ENCODE measurements at places on chromosomes 7 and 10.

DNA sequence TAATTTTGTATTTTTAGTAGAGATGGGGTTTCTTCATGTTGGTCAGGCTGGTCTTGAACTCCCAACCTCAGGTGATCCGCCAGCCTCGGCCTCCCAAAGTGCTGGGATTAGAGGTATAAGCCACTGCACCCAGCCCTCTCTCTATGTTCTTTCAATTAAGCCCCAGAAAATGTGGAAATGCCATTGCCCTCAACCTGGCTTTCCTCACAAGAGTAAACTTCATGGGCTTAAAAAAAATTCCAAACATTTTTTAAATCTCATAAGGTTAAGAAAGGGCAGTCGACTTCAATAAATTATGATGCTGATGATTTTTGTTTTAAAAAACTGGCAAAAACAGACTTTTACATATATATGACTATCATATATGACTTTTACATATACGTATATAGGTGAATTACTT lies 107.6 kb downstream of the TES start:
- no peak overlapping the region for H3K27ac ChIP-seq
- no peaks in the 10 kb centered on the region for H3K4me1 ChIP-seq
- no peak overlapping the region for H3K4me3 ChIP-seq
- H3K27me3 ChIP-seq: no peaks in the 10 kb centered on the region
- no peak for DNase-seq

DNA sequence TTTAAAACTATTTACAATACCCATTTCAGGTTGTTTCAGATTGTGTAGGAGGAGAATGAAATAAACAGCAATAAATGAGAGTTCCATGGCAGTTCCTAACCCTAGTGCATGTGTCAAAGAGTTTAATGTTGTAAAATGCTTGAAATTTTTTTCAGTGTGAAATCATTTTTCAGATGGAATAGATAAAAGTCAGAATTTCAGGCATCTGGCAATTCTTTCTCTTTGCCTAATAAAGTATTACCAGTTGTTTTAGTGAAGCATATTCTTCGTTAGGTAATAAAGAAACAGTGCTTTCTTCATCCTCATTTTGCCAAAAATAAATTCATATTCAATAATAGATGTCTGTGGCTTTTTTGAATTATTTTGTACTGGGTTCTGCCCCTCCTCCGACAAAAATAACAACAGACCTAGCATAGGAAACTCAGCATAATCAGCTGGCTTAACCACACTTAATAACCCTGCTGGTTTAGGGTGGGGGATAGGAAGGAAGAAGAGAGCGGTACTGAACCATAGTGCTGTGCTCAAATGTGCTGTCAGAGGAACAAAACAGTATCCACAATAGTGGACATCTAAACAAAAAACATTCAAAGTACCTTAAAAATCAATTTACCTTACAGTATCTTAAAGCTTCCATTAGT lies 39.1 kb downstream of the MINDY3 start:
- H3K4me3 ChIP-seq: no peak overlapping the region
- DNase-seq: no peak
- H3K27ac ChIP-seq: no peak overlapping the region

- H3K27me3 ChIP-seq: no peaks in the 10 kb centered on the region
- DNase-seq: peak; percentile 30
- no peaks in the 10 kb centered on the region for H3K36me3 ChIP-seq
- no peak overlapping the region for H3K27ac ChIP-seq
These were observed 204.1 kb downstream of the EBF3 start for GRCh38 chr10:129760003-129760315.

DNA sequence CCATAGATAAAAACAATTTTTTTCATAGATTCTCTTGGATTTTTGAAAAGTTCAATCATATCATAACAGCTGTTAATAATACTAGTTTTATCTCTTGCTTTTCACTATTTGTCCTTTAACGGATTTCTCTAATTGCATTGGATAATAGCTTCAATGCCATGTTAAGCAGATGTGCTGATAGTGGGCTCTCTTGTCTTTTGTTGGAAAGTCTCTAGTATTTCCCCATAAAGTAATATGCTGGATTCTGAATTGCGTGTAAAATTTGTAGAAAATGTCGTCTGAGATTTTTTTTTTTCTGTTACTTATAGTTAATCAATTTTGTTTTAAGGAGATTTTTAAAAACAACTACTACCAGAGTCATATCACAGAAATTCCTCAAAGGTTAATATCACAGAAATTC lies 53.3 kb downstream of the TFPI2 start:
- no peak overlapping the region for H3K4me3 ChIP-seq
- H3K27ac ChIP-seq: no peak overlapping the region
- H3K4me1 ChIP-seq: no peaks in the 10 kb centered on the region

- H3K4me1 ChIP-seq: peaks cover 6% of the 10 kb centered on the region
- H3K36me3 ChIP-seq: no peaks in the 10 kb centered on the region
- H3K27ac ChIP-seq: no peak overlapping the region
- no peak overlapping the region for H3K4me3 ChIP-seq
These were observed 105.1 kb downstream of the FAM107B start for GRCh38 chr10:14669576-14669975.

GRCh38 chr7:128831994-128832879 lies 2.0 kb downstream of the FLNC start:
- peaks cover 3% of the 10 kb centered on the region for H3K4me1 ChIP-seq
- peaks cover 27% of the 10 kb centered on the region for H3K27me3 ChIP-seq
- H3K27ac ChIP-seq: no peak overlapping the region
- DNase-seq: no peak

- peaks cover 4% of the 10 kb centered on the region for H3K4me1 ChIP-seq
- no peaks in the 10 kb centered on the region for H3K27me3 ChIP-seq
- H3K4me3 ChIP-seq: no peak overlapping the region
- no peak for DNase-seq
These were observed 249.8 kb upstream of the VSTM2A start for GRCh38 chr7:54292171-54292925.

GRCh38 chr10:105188737-105189462 lies 547.8 kb downstream of the SORCS3 start:
- H3K4me3 ChIP-seq: no peak overlapping the region
- DNase-seq: no peak
- H3K27ac ChIP-seq: no peak overlapping the region
- no peaks in the 10 kb centered on the region for H3K27me3 ChIP-seq

DNA sequence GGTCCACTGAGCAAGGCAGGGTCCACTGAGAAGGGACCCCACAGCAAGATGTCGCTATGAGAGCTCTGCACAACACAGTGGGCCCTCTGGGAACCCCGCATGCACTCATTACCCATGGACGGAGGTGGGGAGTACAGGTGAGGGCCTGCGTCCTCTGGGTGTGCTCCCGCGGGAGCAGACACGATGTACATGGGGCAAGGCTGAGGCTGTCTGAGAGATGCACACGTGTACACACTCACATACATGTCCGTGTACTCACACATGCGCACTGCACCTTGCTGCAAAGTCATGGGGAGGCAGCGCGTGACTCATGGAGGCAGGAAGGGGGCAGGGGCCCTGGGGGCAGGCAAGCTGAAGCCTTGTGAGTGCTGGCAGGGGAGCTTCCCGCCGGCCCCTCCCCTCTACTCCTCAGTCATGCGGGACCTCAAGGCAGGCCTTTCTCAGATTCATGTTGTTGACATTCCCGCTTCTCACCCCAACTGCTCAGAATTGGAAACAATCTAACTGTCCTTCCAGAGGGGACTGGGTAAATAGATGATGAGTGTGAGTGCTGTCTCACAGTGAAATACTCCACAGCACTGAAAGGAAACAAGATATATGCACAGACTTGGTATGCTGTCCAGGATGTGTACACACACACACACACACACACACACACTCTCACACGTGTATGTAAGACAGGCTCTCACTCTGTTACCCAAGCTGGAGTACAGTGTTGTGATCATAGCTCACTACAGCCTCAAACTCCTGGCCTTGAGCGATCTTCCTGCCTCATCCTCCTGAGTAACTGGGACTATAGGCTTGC lies 40.0 kb downstream of the GOLGA7B start:
- H3K4me1 ChIP-seq: no peaks in the 10 kb centered on the region
- H3K36me3 ChIP-seq: no peaks in the 10 kb centered on the region
- DNase-seq: peak; percentile 59
- H3K27me3 ChIP-seq: no peaks in the 10 kb centered on the region

DNA sequence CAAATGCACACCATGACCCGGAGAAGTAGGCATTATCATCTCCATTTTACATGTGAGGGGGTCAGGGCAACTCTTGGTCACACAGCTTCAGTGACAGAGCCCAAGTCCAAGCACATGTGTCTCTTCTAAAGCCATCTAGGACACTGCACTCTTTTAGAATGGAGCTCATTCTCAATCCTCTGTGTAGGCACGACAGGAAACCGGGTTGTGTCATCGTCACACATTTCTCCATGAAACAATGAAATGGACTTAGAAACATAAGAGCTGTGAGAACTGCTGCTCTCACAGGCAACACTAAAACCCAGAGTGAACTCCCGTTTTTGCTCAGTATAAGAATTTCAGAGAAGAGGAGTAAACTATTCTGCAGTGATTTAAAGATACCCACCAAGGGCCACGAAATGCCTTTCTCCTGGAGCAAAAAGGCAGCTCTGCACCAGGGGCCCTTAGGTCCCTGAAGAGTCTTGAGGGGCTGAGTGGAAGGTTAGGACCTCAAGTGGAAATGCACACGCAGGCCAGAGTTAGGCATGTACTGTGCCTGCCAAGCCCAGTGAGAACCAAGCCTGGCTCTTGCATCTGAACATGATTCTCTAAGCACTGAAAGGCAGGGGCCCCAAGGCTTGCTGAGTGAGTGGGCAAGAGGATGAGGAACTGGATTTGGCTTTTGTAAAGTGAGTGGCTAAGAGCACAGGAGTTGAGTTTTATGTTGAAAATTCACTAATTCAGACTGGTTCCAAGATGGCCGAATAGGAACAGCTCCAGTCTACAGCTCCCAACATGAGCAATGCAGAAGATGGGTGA lies 13.3 kb downstream of the ALOX5 start:
- no peaks in the 10 kb centered on the region for H3K27me3 ChIP-seq
- no peak overlapping the region for H3K27ac ChIP-seq
- H3K4me1 ChIP-seq: no peaks in the 10 kb centered on the region
- no peaks in the 10 kb centered on the region for H3K36me3 ChIP-seq
- H3K4me3 ChIP-seq: no peak overlapping the region

DNA sequence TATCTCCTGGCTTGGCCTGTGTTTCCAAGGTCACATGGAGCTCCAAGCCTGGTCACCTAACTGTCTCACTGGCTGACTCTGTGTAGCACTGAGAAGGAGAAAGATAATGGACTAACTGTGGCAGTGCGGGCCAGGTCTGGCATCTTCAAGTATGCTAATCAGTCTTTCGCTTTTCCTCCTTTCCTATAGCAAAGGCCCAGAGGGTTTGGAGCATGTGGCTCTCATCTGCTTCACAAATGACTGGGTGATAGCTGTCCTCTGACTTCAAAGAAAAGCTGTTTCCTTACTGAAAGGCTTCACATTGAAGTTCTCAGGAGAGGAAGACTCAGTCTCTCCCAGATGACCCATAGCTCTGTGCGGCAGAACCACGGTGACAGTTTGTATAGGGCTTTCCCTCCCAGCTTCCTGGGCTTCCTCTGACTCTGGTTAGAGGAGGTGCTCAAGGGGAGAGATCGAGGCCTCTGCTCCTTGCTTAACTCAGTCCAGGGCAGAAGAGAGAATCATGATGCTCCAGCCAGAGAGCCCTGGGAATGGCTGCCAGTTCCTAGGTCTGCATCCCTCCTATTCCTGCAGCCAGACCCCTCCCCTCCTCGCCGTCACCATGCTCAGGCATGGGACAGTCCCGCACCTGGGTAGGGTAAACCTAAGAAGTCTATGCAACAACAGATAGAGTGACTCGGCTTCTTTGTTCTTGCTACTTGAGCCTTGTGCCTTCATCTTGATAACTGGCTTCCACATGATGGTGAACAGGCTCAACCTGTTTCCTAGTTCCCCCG lies 72.3 kb downstream of the CCDC71L start:
- H3K4me3 ChIP-seq: no peak overlapping the region
- H3K36me3 ChIP-seq: no peaks in the 10 kb centered on the region
- H3K4me1 ChIP-seq: no peaks in the 10 kb centered on the region
- no peaks in the 10 kb centered on the region for H3K27me3 ChIP-seq
- no peak overlapping the region for H3K27ac ChIP-seq

GRCh38 chr7:141481971-141482370 lies 69.2 kb upstream of the AGK start:
- no peaks in the 10 kb centered on the region for H3K36me3 ChIP-seq
- no peak overlapping the region for H3K27ac ChIP-seq
- H3K27me3 ChIP-seq: no peaks in the 10 kb centered on the region

GRCh38 chr10:13808556-13809391 lies 222.0 kb downstream of the PRPF18 start:
- H3K36me3 ChIP-seq: no peaks in the 10 kb centered on the region
- peaks cover 6% of the 10 kb centered on the region for H3K4me1 ChIP-seq
- peak overlapping the region; percentile 6 for H3K4me3 ChIP-seq
- H3K27me3 ChIP-seq: no peaks in the 10 kb centered on the region
- DNase-seq: no peak

- H3K27me3 ChIP-seq: no peaks in the 10 kb centered on the region
These were observed 186.6 kb upstream of the CELF2 start for GRCh38 chr10:10831085-10831484.

DNA sequence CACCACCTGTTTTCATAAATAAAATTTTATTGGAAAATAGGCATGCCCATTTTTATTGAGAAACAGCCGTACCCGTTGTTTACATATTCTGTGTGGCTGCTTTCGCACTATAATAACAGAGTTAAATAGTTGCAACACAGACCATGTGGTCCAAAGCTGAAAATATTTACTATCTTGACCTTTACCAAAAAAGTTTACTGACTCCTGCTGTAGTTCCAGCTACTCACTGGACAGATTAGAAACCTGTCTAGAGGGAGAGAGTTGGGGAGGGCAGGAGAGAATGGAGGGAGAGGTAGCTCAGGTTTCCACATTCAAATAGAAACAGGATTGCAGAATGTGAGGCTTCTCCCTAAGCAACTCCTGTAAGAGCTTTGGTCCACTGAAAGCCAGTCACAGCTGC lies 55.1 kb upstream of the GLCCI1 start:
- DNase-seq: no peak
- H3K27ac ChIP-seq: no peak overlapping the region
- no peaks in the 10 kb centered on the region for H3K27me3 ChIP-seq
- no peaks in the 10 kb centered on the region for H3K36me3 ChIP-seq

DNA sequence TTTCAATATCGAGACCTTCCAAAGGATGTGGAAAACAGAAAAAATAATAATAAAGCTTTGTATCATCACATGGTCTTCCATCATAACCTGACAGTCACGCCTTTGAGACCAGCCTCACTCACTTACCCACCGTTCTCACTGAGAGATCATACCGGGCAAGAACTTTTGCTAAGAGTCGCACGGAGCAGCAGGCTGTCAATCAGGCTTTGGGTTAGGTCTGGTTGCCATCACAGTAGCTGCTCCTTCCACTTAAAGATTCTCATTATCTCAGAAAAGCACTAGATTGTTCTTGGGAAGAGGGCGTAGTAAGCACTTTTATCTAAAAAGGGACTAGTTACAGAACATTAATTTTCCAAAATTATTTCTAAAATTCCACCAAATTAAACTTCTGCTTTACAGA lies 2.0 kb downstream of the RELN start:
- H3K4me1 ChIP-seq: 0 out of 2 replicates have a peak, but pooled peaks cover 2% of the 10 kb centered on the region
- no peak for DNase-seq
- H3K4me3 ChIP-seq: no peak overlapping the region
- H3K27ac ChIP-seq: no peak overlapping the region
